ENCODE measurements at places on chromosomes 4 and X.

DNA sequence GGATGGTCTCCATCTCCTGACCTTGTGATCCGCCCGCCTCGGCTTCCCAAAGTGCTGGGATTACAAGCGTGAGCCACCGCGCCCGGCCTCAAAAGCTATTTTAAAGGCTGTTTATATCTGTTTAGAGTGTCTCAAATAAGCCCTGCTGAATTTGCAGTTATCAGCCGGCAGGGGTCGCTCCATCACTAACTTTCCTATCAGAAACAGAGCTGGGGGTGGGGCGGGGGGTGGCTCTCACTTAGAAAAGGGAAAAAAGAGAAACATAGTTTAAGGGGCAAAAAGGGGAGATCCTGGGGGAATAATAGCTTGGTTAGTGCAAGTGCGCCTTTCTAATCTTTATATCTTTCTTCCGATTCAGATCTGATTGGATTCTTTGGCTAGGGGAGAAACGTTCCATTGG is 450.7 kb downstream of the UBE2NL start:
- DNase-seq, result no peak

DNA sequence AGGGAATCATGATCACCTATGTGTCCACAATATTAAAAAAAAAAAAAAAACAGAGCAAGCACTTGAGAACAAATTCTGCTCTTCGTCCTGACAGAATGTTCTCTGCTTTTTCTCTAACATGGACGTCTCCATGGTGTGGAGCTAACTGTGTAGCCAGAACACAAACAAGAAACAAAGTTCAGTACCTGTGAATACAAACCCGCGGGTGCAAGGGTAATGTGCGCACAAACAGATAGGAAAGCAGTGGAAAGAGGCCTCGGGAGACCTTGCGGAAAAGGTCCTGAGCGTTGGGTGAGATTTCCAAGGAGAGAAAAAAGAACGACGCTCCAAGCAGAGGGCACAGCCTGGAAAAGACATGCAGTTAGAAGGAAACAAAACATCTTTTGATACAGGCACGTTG is 92.0 kb upstream of the TBL1X start:
- no peak for DNase-seq

- no peak for DNase-seq
Observed at GRCh38 chrX:130916636-130917422, 13.8 kb upstream of the ENOX2 start.

GRCh38 chrX:24696294-24696693 is 2.6 kb downstream of the POLA1 start:
- DNase-seq, result no peak

DNA sequence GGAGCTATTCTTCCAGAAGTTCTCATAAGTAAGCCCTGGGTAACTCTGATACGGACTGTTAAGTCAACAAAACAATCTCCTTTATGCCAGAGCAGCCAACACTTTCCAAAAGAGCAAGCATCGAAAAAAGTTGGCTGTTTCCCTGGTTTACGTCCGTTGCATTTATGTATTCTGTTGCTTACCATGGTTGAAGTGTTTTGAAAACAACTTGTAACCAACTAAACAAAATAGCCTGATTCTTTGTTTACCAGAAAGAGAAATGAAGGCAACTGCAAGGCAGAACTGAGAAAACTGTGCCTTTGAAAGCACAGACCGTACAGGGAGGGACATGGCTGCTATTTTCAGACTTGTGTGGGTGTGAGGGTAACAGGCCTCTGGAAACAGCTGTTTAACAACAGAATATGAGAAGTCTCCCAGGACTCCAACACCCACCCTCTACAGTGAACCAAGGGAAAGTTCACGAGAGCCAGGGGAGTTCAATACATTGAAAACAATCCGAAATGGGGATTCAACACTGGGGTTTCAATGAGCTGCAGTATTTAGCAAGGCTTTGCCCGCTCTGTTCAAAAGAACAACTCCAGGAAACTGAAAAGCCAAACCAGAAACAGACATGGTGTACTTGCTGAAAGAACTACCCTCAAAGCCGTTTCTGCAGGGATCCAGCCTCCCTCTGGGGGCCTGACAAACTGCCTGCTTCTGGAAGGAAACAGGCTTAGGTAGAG is 95.8 kb upstream of the EGFL6 start:
- no peak for DNase-seq

GRCh38 chrX:53166103-53166502 is 58.9 kb downstream of the KDM5C start:
- DNase-seq, result no peak

All from mesenteric fat pad (tissue), 1 donor.